MM.1S (cell line): ENCODE measurements at places on chromosomes 7 and 10.

DNA sequence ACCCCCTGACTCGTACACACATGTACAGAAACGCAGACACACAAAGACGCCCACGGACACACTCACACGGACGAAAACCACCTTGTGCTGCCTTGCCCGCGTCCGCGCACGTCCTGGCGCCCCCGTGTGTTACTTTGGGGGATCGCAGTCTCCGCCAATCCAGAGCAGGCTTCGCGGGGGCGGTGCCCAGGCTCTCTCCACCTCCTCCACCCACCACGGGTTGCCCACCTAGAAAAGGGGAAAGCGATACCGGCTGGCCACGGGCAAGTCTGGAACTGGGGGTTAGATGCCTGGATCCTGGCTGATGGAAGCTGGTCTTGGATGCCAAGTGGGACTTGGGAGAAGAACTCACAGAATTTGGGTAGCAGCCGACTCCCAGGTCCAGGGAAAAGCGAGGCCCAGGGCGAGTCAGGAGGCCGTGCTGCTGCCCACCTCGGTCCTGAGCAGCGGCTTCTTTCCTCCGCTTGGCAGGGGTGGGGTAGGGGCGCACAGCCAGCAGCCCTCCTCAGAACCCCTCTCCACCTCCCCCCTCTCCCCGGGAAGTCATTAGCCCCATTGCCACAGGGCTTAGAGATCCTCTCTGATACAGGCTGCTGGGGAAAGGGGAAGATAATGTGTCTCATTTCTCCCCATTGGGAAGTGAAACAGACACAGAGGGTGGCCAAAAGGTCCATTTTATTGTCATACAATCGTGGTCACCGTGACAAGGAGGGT, 4.6 kb upstream of the VGF start:
- peak; percentile 53 for DNase-seq

GRCh38 chr10:100614429-100615095, 78.8 kb downstream of the HIF1AN start:
- no peak for DNase-seq

DNA sequence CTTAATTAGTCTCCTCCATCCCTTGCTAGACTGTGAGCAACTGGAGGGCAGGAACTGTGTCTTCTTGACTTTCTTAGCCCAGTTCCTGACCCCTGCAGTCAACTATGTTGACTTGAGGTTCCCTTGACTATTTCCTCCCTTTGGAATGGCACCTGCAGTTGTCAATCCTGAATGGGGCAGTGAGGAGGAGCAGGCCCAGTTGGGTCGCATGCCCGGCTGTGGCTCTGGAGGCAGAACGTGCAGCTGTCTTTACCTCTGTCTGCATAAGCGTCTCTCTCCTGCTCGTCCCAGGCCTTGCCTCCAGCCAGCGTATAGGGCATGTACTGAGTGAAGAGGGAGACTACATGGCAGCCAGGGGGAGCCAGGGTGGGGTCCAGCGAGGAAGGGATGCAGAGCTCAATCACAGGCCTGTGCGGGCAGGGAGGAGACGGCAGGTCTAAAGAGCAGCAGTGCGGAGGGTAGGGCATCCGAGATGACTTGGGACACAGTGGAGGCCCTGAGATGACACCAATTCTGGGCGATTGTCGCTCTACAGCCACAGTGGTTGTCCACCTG, 26.8 kb downstream of the PYROXD2 start:
- DNase-seq: no peak

DNA sequence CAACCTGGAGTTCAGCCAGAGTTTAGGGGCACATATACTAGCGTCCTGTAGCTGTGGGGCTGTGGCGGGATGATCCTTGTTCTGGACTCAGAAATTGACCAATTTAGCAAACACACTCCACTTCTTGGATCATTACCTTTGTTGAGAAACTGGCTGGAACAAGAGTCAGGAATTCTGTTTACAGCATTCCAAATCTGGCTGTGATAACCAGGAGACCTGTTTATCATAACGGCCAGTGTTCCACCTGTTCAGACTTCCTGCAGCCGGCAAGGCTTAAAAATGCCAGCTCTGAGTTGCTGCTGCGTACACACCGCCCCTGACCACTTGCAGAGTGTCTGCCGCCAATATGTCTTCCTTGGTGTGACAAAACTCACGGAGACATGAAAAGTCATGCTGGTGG, 64.8 kb downstream of the ARMC3 start:
- DNase-seq: no peak

DNA sequence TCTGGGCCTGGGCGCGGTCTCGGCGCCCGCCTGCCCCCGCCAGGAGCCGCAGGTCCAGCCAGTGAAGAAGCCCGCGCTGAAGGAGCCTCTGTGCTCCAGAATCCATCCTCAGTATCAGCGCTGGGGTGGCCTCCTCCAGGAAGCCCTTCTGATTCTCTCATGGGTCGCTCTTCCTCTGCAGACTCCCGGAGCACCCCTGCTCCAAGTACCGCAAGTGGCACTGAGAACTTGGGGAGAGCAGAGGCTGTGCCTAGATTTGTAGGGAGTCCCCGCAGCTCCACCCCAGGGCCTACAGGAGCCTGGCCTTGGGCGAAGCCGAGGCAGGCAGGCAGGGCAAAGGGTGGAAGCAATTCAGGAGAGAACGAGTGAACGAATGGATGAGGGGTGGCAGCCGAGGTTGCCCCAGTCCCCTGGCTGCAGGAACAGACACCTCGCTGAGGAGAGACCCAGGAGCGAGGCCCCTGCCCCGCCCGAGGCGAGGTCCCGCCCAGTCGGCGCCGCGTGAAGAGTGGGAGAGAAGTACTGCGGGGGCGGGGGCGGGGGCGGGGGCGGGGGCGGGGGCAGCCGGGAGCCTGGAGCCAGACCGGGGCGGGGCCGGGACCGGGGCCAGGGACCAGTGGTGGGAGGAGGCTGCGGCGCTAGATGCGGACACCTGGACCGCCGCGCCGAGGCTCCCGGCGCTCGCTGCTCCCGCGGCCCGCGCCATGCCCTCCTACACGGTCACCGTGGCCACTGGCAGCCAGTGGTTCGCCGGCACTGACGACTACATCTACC, at the start of gene ALOX5:
TSS of gene ALOX5 (plus strand) at position 641 of the 774 bp plus-strand sequence. CDS start at position 705, 64 bp downstream.
- DNase-seq: peak; percentile 66

DNA sequence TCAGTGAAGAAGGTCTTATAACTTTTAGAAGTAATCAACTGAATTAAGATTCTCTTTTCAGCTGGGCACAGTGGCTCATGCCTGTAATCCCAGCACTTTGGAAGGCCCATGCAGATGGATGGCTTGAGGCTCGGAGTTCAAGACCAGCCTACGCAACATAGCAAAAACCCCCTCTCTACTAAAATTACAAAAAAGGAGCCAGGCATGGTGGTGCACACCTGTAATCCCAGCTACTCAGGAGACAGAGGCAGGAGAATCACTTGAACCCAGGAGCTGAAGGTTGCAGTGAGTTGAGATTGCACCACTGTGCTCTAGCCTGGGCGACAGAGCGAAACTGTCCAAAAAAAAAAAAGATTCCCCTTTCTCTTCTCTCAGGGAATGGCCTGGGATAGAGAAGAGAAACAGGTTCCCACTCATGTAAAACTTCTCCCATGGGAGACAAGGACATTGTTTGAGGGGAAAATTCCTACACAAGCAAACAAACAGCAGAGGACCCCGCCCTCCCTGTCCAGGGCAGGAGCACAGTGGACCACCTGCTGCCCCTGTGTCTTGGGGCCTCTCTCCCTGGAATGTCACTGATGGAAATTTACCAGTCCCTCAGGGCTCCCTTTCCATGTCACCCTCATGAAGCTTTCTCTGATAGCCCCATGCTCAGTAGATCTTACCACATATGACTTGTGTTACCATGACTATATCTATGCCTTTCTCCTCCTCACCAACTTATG, 5.6 kb downstream of the IL2RA start:
- DNase-seq: no peak

- no peak for DNase-seq
Measured at GRCh38 chr7:45162943-45163691, 5.5 kb downstream of the RAMP3 start.

DNA sequence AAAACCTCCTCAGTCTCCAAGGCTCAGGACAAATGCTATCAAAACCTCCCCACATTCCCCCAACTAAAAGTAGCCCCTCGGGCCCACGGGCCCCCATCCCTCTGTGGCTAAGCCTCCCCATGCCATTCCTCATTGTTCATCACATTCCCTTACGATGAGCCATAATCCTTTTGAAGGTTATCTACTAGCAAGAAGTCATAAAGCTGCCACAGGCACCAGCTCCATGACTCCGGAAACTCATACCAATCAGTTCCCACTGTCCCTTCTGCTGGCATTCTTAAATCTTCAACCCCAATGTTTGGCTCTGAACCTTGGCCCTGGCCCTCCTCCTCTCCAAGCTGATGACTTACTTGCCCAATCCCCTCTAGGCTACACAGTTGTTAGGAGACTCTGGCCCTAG, 19.4 kb upstream of the TM9SF3 start:
- DNase-seq: no peak

GRCh38 chr7:12231097-12231496, 20.0 kb downstream of the TMEM106B start:
- no peak for DNase-seq

DNA sequence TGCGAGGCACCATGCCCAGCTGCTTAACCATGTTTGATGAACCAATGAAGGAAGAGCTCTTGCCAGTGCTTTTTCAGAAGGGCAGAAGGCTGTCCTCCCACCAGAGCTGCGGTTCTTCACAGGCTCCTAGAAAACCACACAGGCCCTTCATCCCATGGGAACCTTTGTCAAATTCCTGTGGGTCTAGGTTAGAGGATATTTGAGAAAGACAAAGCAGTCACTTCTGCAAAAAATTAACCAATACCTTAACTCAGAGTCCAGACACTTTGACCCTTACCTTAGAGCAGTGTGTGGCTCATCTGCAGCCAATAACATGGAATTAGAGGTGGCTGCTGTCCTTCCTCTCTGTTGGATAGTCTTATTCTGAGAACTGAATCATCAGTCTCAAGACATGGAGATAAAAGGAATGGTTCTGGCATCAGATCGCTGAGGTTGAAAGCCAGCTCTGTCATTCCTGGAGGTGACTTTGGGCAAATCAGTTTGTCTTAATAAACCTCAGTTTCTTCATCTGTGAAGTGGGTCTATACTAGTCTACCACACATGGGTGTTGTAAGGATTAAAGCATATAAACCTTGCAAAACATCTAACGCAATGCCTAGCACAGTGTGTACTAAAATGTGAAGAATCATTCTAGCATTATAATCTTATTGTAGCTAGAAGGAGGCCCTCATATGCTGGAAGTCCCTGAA, 65.1 kb upstream of the PIP4K2A start:
- no peak for DNase-seq

- DNase-seq: no peak
Measured at GRCh38 chr7:828793-829561, 3.3 kb upstream of the SUN1 start.

DNA sequence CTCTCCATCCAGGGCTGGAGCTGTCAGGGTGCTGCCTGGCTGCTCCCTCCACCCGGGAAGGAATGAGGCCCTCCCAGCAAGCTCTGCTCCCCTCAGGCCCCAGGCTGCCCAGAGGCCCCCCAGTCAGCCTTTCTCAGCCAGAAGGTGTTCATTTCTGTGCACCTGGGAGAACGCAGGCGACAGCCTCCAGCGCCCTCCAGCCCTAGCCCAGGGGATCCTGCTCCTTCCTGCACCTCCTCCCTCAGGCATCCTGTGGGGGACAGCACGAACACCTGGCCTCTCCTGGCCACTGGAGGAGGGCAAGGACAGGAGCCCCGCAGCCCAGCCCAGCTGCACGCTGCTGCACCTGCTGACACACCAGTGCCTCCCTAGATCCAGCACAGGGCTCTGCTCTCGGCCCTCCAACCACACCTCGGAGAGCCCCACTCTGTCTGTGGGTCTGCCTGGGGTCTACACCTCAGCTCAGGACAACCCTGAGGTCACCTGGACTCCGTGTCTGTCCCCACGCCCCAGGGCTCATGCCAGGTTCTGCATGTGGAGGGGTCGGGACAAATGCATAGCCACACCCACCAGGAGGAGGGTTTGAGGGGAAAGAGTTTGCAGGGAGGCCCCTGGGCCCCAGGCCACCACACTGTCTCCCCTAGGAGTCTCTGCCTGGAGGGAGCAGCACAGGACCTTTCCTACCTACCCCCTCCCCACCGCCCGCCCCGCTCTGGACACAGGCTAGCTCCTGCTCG, 7.4 kb upstream of the PWWP2B start:
- no peak for DNase-seq

DNA sequence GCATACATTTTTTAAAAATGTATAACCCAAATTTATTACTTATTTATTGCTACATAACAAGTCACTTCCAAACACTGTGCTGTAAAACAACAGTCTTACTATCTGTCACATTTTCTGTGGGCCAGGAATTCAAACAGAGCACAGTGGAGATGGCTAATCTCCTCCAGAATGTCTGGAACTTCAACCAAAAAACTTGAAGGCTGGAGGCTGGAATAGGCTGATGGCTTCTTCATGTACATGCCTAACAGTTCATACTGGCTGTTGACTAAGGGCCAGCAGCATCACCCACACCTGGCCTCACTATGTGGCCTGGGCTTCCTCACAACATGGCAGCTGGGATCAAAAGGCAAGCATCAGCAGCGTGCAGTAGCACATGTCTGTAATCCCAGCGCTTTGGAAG, 92.4 kb upstream of the KMT2E start:
- DNase-seq: no peak

GRCh38 chr10:104328646-104328895, 9.7 kb downstream of the ITPRIP start:
- no peak for DNase-seq

- peak; percentile 77 for DNase-seq
Measured at GRCh38 chr10:110209454-110209925, 2.1 kb downstream of the MXI1 start.

GRCh38 chr7:142752376-142753225, 3.3 kb downstream of the PRSS1 start:
- no peak for DNase-seq

- DNase-seq: no peak
Measured at GRCh38 chr7:18866359-18867036, 250.9 kb downstream of the TWIST1 start.
